Fibroblast of the aortic adventitia (primary cell): ENCODE measurements at places on chromosomes 7 and 10. TPM values are rescaled to one million over a fixed set of nuclear protein-coding genes. Genes with fewer than 3 reads are reported as not detected.

Gene STEAP1B
- 2.5 and 38.6 TPM in 2 replicates for total RNA-seq

Gene ADAM8
- 0.36 TPM in 1 of 2 replicates, not detected in the other for total RNA-seq

Gene SLC18A2
- total RNA-seq, result under 0.01 TPM in 1 of 2 replicates, not detected in the other

Gene EMX2
- 0.18 and 1.1 TPM in 2 replicates for total RNA-seq

Gene CEP55
- 2.7 and 36.9 TPM in 2 replicates for total RNA-seq

Gene ADAP1
- total RNA-seq, result 0.57 and 0.72 TPM in 2 replicates

Gene FZD8
- total RNA-seq, result 8.8 and 15.4 TPM in 2 replicates

Gene OLAH
- total RNA-seq, result not detected in 2 replicates

Gene EPO
- not detected in 2 replicates for total RNA-seq

Gene GOLGA7B
- not detected in 2 replicates for total RNA-seq

Gene PCGF5
- 18.2 and 44.8 TPM in 2 replicates for total RNA-seq

Gene SUGCT
- 1.9 and 6.7 TPM in 2 replicates for total RNA-seq

Gene UPK3B
- total RNA-seq, result 0.16 and 0.18 TPM in 2 replicates

Gene PRSS37
- not detected in 2 replicates for total RNA-seq

Gene ZC3HAV1L
- total RNA-seq, result 11.9 and 36.6 TPM in 2 replicates

Gene GRM3
- total RNA-seq, result not detected in 2 replicates

Gene CALML3
- not detected in 2 replicates for total RNA-seq

Gene WDR91
- 6.5 and 15.4 TPM in 2 replicates for total RNA-seq

Gene TSPAN12
- total RNA-seq, result 1.5 and 5.6 TPM in 2 replicates

Gene ITIH5
- 0.09 and 9.6 TPM in 2 replicates for total RNA-seq

Gene TRIP6
- 71.4 and 81.3 TPM in 2 replicates for total RNA-seq

Gene SDHAF3
- 6.0 and 16.0 TPM in 2 replicates for total RNA-seq
